ENCODE measurements at places on chromosomes 5 and 9. TPM values are rescaled to one million over a fixed set of nuclear protein-coding genes. Genes with fewer than 3 reads are reported as not detected.

- DNase-seq = peak; percentile 54
Measured at GRCh38 chr5:173328844-173329490, 753 bp upstream of the STC2 start.

DNA sequence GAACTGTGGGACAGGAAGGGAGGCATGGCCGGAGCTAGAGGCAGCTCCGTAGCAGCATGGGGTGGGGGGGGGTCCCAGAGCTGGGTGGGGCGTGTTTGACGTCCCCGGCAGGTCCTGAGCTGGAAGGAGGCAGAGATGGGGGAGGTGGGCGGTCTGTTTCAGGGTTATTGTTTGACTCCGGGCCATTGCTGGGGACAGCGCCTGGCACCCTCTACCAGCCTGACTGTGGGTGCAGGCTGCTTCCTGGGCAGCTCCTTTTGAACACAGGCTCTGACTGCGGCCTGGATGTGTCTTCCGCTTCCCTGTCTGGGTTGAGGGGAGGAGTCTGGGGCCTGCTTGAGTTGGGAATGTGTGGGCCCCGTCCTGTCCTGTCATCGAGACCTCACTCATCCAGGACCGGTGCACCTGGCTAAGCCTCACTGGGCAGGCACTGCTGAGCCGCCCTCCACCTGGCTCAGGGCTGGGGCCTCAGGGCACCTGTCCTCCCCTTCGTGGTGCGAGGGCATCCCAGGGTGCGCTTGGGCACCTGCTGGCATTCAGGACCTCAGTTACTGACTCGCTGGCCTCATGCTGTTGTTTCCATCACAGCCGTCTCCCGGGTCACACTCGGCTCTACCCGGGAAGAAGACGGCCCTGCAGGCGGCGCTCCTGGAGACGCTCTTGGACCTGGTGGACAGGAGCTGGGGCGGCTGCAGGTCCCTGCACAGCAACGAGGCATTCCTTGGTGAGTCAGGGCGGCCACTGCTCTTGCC, 26.5 kb downstream of the CEP72 start:
- no peak for DNase-seq

- DNase-seq = no peak
Measured at GRCh38 chr9:131398204-131398603, 4.3 kb downstream of the PRRC2B start.

GRCh38 chr9:126016579-126017290, 269.6 kb downstream of the PBX3 start:
- no peak for DNase-seq

DNA sequence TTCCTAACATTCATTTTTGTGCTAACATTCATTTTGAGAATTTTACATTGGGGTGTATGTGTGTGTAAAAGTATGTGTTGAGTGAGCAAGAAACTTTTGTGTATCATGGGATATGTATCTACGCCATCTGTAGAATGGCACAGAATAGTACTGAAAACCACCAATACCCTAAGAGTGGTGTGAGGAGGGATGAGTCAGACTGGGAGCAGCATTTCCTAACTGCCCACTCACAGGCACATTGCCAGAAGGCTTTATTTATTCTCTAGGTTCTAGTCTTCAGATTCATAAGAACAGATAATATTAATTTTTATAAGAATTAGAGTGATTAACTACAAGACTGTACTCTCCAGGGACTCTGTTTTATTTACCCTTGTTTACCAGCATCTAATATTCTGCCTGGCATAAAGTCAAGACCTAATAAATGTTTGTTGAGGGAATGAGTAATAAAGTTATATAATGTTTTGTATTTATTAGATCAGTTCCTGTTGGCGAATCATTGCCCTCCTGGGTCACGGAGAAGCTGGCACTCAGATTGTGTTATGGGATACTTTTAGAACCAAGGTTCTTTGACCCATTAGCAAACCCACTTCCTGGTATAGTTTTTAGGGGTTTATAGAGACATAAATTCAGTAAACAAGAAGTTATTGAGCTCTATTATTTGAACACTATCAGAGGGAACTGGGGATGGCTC, 159.1 kb upstream of the PPP2R2B start:
- DNase-seq = peak; percentile 31

DNA sequence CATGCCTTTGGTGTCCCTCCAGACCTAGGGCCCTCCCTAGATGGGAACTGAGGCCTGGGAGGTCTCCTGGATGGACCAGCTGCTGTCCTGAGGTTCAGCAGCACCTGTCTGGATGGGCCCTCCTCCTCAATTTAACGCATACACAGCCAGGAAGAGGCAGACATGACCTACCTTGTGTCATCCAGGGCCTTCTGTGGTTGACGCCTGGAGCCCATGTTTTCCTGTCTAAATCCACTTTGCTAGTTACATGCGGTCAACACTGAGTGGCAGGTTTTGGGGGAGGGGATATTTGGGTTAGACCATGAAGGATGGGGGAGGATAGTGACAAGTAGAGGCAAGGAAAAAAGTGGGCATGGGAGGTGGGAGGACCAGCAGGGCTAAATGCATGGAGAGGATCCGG, 3.1 kb upstream of the STC2 start:
- DNase-seq = no peak

DNA sequence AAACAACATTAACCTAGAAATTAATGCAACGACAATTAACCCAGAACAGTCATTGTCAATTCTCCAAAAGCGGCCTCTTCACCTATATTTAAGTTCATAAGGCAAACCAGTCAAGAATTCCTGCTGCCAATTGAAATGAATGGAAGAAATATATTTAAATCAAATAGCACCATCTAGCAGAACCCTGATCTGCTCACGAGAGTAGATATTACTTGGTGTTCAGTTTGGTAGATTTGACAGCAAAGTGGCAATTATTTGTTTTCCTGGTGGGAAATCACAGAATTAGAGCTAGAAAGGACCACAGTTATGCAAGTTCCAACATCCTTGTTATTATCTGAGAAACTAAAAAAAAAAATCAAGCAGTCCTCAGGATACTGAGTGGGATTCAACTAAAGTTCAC, 2.3 kb downstream of the SSBP2 start:
- no peak for DNase-seq

DNA sequence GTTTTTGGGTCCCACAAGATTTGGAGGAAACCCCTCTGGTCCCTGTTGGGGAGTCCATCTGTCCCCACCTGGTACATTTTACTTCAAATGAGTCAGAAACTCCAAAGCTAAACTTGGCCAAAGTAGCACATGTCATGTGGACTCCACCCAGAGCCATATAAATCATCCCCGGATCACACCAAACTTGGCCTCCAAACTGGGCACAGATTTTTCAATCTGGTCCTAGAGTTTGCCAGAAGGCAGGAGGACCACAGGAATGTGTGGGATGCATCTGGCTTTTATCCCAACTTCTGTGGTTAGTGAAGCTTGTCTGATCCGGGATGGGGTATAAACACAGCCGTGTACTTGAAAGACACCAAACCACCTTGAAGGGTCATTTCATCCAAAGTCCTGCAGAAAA, 66.3 kb downstream of the MAT2B start:
- no peak for DNase-seq

DNA sequence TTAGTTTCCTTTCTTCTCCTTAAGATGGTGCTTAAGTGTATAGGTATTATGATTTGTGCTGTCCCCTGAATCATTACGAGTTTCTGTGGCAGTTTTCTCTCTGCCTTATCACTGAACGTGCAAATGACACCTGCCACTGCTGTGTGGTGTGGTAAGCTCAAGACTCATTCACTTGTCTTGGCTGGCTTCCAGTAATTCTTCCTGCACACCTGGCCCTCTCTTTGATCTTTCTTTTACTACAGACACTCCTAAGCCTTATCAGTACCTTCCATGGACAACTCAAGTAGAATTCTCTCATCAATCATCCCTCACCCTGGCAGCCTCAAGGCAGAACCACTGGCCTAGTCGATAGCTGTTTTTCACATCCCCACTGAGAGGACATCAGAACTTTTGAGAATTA, 82.6 kb upstream of the ADAMTS19 start:
- no peak for DNase-seq

GRCh38 chr9:114995681-114996221, 65.4 kb upstream of the TNFSF8 start:
- DNase-seq = no peak

DNA sequence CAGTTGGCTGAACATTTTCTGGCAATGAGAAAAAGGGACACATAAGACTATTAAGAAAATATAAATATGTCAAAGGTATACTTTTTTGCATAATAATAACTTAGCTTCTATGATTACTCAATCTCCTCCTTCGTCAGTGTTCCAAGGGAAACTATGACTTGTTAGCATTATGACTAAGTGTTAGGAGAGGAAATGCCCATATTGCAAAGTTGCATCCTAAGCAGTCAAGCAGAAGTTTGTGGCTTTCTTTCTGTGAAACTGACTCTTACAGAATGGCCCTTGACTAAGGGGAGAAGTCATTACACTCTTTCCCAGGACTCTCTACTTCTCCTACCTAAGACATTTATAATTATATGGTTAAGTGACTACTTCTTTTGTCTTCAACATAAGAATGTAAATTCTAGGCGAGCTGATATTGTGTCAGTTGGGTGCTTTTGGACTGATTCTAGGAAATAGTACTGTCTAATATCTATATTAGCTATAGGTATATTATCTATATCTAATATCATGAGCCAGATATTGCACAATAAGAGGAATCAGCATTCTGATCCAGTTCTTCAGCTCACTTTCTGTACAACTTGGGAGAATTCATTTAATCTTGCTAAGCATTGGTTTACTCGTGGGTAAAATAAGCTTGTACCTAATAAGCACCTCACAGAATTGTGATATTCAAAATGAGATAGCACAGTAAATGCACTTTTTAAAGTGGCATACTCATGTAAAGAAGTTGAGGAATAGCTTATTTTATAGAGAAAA, 16.4 kb upstream of the SPINK6 start:
- DNase-seq = no peak

Gene SLC38A9
- 12.6 TPM for total RNA-seq

Gene C9orf40
- total RNA-seq = 12.8 TPM

DNA sequence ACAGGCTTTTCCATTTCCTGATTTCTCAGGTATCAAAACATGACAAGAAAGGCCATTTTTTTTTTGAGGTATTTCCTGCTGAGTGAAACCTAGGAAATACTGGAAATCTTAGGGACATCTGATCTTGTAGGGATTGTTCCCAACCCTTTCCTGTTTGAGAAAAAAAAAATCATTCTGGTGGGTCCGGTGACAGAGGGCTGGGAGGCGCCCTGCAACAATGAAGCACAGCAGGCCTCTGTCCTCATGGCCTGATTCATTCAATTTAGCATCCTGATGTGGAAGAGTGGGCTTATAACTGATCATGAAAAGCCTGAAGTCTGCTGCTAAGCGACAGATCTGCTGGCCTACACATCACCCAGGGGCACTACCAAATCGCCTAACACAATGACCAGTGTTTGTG, 3.0 kb upstream of the C9orf153 start:
- DNase-seq = no peak

DNA sequence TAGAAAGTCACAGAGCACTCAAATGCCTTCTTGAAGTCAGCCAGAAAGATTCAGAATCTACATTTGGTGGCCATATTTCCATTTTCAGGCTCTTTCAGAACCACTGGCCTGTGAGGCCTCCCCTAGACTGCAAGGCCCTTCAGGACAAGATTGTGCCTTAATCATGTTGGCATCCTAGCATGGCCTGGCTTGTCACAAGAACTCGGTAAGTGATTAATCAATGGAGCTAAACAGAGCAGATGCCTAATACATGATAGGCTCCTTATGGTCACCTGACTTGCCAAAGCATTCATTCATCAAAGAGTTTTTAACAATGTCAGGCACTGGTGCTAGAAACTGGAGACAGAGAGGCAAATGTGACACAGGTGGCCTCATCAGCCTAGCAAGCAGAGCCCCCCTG, 70.3 kb downstream of the PGM5 start:
- DNase-seq = no peak

DNA sequence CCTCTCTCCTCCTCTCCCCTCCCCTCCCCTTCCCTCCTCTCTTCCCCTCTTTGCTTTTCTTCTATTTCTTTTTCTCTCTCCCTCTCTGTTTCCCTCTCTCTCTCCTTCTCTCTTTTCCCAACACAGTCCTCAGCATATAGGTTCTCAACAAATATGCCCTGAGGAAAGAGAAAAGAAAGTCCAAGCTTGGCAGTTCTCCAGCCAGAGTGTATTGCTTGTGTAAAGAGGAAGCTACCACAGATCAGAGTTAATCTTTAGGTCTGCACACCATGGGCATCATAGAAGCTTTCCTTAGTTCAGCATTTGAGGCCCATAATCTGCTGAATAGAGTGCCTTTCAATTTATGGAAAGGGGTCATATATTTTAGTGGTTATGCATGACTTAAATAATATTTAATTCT, 382.8 kb upstream of the WWC1 start:
- DNase-seq = no peak

Gene PALM2AKAP2
- total RNA-seq = 0.34 TPM

GRCh38 chr5:68147659-68148058, 67.9 kb upstream of the PIK3R1 start:
- no peak for DNase-seq

GRCh38 chr5:57887851-57888621, 405.4 kb upstream of the ACTBL2 start:
- peak; percentile 61 for DNase-seq

DNA sequence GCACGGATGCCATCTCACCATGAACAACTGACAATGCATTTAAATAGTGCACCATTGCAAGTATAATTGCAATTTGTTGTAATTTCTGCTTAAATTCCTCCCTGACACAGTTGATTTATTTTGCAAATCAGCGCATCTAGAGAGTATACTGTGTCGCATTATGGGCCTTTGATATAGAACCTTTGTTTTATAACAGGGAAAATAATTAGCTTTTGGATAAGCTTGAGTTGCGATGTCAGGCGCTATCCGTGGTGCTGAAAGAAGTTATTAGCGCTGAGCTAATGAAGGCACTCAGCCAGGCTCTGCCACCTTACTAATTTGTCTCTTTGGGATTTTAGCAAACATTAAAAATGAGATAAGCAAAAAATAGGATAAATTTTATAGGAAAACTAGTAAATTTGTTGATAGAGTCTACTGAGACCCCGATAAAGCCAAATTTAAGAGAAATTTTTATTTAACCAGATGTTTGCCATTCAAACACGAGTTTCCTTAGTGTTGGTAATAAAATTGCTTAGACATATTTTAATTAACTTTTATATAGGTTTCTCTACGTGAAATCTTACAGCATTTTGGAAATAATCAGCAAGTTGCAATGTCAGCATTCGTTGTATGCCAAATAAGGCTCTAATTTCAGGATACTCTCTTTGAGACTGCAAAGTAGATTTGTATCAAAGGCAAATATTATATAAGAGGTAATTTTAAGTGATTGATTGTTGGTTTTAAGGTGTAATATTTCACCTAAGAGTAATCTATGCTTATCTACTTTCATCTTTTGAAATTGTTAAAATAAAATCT, 355.5 kb downstream of the TLR4 start:
- no peak for DNase-seq

Gene CDX1
- not detected for total RNA-seq

- no peak for DNase-seq
Measured at GRCh38 chr9:123866497-123866896, 63.4 kb downstream of the DENND1A start.

Gene TMEM250
- total RNA-seq = 37.5 TPM

- DNase-seq = no peak
Measured at GRCh38 chr9:16090907-16091629, 538.2 kb downstream of the CCDC171 start.

GRCh38 chr5:96115147-96115807, 153.6 kb upstream of the ELL2 start:
- no peak for DNase-seq

All from HCT116 (cell line).